ENCODE measurements at places on chromosomes 11 and 22.

DNA sequence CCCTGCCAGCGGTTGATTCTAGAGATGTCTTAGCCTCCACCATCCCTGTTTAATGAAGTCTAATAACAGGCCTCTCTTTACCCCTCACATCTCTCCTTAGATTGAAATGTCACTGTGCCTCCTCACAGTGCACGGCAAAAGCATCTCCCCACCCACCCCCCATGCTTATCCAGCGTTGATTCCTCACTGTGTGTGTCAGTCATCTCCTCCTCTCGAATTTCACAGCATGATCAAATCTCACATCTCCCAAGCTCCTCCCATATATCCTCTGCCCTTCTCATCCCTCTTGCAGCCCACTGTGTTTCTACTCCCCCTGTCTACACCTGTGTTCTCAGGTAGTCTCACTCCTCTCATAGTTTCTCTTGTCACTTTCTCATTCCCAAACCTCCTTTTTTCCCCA, 84.6 kb downstream of the DBX1 start:
- no peak for DNase-seq

GRCh38 chr11:123452794-123453193, 22.7 kb downstream of the GRAMD1B start:
- no peak for DNase-seq

- no peak for DNase-seq
Measured at GRCh38 chr22:37804352-37804880, 3.3 kb upstream of the GCAT start.

- no peak for DNase-seq
Measured at GRCh38 chr11:78714539-78714938, 139.9 kb upstream of the NARS2 start.

DNA sequence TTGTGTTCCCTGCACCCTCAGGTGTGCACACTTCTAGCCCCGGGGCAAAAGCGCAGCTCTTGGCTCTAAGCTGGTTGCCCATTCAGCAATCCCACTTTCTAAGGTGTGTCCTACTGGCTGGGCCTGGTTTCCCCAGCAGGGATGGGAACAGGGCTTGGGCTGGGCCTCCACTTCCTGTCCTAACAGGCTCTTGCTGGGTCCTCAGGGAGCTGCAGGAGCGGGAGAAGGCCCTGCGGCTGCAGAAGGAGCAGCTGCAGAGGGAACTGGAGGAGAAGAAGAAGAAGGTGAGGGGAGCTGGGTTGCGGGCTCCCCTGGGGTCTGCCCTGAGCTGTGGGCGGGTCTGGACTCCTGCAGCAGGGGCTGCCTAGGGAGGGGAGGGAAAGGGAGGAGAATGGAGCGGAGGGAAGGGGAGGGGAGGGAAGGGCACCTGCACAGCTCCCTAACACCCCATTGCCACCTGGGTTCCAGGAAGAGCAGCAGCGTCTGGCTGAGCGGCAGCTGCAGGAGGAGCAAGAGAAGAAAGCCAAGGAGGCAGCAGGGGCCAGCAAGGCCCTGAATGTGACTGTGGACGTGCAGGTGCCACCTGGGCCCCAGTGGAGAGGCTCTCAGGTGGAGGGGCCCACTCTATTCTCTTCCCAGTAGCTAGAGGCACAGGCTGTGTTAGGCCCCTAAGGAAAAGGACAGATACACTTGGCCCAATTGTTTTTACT, 24.6 kb downstream of the INCENP start:
- no peak for DNase-seq

DNA sequence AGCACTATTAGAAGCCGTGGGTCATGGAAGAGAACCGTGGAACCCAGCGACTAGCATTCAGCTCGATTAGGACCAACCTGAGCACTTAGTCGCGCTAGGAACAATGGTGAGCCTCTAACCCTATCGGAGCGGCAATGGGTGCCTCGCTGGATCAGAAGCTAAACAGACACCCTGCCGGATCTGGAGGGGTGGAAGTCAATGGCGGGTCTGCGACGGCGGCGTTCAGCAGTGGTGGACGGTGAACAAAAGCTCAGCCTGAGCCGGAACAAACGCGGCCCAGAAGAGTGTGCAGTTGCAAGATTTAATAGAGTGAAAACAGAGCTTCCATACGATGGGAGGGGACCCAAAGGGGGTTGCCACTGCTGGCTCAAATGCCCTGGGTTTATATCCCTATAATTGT, 391.8 kb upstream of the DDI1 start:
- no peak for DNase-seq

GRCh38 chr11:78933350-78933749, 358.7 kb upstream of the NARS2 start:
- DNase-seq = no peak

DNA sequence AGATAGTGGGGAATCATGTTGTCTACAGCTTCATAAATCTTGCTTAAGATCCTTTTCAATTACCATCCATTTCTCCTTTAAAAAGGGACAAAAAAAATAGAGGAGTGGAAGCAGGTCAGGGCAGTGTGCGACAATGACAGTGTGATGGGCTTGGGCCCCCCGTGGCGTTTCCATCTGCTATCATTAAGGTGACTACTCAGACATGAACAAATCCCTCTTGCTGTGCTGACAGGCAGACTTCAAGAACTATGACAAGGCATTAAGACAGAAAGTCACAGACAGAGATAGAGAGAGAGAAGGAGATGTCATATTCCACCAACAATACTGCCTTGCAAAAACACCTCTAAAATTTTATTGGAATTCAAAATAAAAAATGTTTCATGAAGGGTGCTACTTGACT, 263.2 kb downstream of the DCDC1 start:
- DNase-seq = no peak

GRCh38 chr11:66332371-66333219, 3.6 kb downstream of the RIN1 start:
- no peak for DNase-seq

- DNase-seq = no peak
Measured at GRCh38 chr11:69221086-69221485, 65.4 kb downstream of the SMIM38 start.

GRCh38 chr22:20550851-20551744, 43.7 kb downstream of the MED15 start:
- no peak for DNase-seq

Measured in non-pigmented ciliary epithelial cell (primary cell).